ENCODE measurements at places on chromosomes 6 and 20.

GRCh38 chr6:3960754-3961361, 111.7 kb downstream of the FAM50B start:
- DNase-seq: no peak

- DNase-seq: no peak
Observed at GRCh38 chr20:38157635-38158495, 7.2 kb downstream of the TGM2 start.

DNA sequence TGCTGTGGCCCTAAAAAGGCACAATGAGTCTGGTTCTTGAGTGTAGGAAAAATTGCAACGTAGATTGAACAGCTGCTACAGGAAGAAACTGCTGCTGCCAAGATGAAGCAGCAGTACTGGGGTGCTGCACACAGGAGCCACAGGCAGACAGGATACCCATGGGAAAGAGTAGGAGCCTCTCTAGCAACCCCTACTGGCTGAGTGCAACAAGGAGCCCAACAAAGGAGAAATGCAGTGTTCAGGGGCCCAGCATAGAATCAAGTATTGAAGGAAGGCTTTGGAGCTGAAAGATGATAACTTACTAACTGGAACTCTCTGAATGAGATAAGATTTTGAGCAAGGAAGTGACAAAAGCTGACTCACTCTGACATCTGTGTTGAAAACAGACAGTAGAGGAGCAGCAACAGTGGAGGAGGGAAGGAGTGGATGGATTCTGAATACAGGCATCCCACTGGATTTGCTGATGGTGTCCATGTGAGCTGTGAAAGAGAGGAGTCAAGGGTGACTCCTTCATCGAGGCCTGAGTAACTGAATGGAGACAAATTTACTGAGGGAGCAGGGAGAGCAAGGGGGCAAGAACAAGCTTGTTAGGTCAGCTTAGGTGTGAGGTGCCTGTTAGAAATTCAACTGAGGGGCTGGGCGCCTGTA, 534.7 kb upstream of the JARID2 start:
- DNase-seq: no peak

DNA sequence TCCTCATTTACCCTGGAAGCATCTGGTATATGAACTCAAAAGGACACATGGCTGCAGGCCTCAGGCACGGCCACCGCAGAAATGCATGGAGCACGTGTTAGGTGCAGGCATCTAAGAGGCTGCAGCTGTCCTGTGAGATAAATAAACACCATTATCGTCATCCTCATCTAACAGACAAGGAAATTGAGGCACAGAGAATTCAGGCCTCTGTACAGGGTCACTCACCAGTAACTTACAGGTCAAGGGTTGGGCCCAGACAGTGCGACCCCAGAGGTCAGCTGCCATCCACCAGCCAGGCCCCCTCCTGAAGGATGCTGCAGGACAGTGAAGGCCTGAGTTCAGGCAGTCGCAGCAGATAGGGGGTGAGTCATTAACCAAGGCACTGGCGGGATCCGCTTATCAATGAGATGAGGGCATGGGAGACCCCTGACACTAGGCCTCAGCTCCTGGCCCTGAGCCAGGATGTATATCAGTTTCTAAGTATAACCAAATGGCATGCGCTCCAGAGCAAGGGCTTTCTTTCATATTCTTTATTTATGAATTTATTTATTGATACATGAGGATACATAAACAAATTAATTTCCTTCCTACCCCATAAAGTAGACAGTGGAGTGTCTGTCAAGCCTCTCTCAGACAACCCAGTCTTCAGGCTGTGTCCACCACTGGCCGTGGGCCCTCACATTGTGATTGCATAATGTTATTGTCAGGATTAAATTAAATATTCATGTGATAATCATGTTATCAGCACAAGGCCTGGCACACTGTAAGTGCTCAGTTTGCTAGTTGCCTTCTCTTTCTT, 316.9 kb downstream of the QKI start:
- no peak for DNase-seq

- no peak for DNase-seq
Observed at GRCh38 chr6:122853259-122853995, 64.4 kb downstream of the SMPDL3A start.
